NCI-H774 (cell line): ENCODE measurements at places on chromosomes 5 and 9.

- no peak for DNase-seq
Observed at GRCh38 chr5:127409921-127410675, 107.3 kb upstream of the PRRC1 start.

DNA sequence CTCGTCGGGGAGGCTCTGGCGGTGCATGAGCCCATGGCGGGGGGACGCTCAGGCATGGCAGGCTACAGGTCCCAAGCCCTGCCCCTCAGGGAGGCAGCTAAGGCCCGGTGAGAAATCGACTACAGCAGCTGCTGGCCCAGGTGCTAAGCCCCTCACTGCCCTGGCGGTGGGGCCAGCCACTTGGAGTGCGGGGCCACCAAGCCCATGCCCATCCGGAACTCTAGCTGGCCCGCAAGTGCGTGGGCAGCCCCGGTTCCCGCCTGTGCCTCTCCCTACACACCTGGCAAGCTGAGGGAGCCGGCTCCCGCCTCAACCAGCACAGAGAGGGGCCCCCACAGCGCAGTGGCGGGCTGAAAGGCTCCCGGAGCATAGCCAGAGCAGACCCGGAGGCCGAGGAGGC, 1896.9 kb upstream of the CDH6 start:
- no peak for DNase-seq

DNA sequence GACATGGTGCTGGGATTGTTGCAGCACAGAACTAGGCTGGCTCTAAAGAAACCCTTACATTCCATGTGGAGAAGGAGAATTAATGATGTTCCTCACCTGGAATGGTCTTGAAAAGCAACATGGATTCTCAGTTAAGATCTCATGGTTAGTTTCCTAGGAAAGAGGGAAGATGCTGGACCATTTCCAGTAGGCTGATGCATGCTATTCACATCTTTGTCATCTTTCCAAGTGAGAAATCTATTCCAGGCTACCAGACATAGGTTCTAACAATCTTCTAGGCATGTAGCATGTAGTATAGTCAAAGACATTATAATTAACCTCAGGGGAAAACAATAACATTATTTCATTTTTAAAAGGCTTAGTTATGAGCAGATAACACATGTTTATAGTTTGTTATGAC, 44.3 kb downstream of the TMEM252 start:
- DNase-seq, result no peak

- no peak for DNase-seq
Observed at GRCh38 chr5:33995865-33996264, 11.4 kb upstream of the SLC45A2 start.

GRCh38 chr5:149002761-149003689, 59.8 kb downstream of the SH3TC2 start:
- DNase-seq, result no peak

- no peak for DNase-seq
Observed at GRCh38 chr9:35717132-35717870, 14.7 kb downstream of the TLN1 start.

- DNase-seq, result no peak
Observed at GRCh38 chr5:1543398-1544293, 19.9 kb upstream of the LPCAT1 start.
